Activated CD8-positive, alpha-beta memory T cell treated with anti-CD3 and anti-CD28 coated beads, Interleukin-2, amount 10 ng/mL, durations not matched to agents 7 days and 5 days (primary cell): ENCODE measurements at places on chromosomes 5 and 9. TPM values are rescaled to one million over a fixed set of nuclear protein-coding genes. Genes with fewer than 3 reads are reported as not detected.

PCDHA5 gene
- total RNA-seq: not detected

CHD1 gene
- total RNA-seq: 40.9 TPM

CYLC2 gene
- total RNA-seq: not detected

ANKRD55 gene
- 0.26 TPM for total RNA-seq

GPR150 gene
- 0.58 TPM for total RNA-seq

PDCD1LG2 gene
- 3.2 TPM for total RNA-seq

PLAC8L1 gene
- 0.87 TPM for total RNA-seq
